ENCODE measurements at places on chromosomes 2 and 18.
A peak's percentile ranks its signal among the peaks of the same experiment; 100 is the strongest.

GRCh38 chr2:204628926-204629712, 83.8 kb downstream of the PARD3B start:
- no peak for DNase-seq

GRCh38 chr2:20439193-20439475, 7.7 kb upstream of the RHOB start:
- DNase-seq = no peak

- DNase-seq = no peak
Observed at GRCh38 chr2:139228276-139228675, 448.1 kb upstream of the NXPH2 start.

- no peak for DNase-seq
Observed at GRCh38 chr2:129861666-129862288, 117.7 kb upstream of the RAB6C start.

- DNase-seq = no peak
Observed at GRCh38 chr18:3810296-3810695, 360.3 kb downstream of the TGIF1 start.

GRCh38 chr2:203077451-203077850, 62.8 kb downstream of the NBEAL1 start:
- no peak for DNase-seq

DNA sequence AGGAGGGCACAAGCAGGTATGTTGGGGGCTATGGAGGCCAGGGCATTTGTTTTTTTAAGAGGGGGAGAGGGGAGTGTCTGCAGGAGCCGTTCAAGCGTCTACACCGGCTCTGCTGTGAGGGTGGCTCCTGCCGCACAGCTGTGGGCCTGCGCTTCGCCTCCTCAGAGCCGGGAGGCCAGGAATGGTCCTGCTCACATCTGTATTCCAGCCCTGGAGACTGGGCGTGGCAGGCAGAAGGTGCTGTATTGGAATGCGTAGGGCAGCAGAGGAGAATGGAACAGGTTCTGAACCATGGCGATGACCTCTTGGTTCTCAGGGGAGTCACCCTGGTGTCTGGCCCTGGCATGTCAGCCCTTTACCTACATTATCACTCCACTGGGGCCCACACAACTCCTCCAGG, 26.8 kb upstream of the INHBB start:
- DNase-seq = no peak

DNA sequence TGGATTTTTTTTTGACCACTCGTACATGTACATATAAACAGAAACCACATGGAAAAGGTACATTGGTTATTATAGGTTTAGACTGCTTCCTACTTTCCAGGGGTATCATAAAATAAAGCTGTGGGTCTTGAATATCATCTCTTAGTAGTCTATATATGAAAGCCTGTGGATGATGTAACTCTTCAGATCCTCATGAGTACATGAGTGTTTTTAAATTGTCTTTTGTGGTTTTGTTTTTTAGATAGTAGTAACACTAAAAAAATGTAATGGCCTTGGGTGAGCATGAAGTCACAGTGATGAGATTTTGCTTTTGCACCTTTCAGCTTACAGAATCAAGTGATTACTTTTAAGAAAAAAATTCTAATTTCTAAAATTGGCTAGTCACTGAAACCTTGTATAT, 80.2 kb downstream of the RAB3GAP1 start:
- no peak for DNase-seq

GRCh38 chr18:9422816-9423519, 52.3 kb upstream of the RALBP1 start:
- no peak for DNase-seq

- DNase-seq = no peak
Observed at GRCh38 chr2:159119652-159120257, 151.3 kb downstream of the TANC1 start.

DNA sequence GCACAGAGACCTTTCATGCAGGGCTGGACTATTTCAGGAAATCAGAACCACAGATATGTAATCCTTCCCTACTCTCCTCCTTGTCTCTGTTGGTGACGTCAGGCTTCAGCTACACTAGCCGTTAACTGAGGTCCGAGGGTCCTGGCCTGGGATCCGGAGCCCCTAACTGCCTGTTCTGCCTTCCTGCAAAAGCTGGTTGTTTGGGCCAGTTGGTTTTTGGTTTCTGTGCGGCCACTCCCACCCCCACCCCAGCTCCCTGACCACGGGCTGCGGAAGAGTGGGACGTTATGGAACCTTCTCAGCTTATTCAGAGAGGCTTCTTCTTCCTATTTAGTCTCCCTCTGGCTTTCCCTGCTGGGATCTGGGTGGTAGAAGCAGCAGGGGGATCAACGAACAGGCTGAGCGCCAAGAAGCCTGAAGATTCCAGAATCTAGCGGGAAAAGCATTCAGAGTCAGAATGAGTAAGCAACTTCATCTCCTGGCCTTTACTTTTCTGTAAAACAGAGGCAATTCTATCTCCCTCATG, 49.3 kb upstream of the ROCK2 start:
- no peak for DNase-seq

- DNase-seq = no peak
Observed at GRCh38 chr2:239531456-239532241, 130.8 kb upstream of the HDAC4 start.

DNA sequence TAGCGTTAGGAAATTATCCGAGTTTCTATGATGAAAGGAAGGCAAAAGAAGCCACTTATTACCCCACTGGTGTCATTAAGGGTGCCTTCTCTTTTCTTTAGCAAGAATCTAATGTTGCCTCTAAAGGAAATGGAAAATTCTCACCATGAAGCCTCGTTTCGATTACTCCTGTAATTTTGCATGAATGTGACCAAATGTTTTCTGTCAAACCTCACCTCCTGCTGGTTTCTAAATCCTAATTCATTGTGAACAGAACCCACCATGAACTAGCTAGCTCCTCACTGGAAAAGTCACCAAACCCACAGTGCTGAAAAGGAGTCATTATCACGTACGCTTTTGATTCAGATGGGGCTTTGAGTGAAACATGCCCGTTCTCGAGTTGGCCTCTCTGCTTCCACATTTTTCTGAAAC, 119.9 kb downstream of the COPS8 start:
- DNase-seq = no peak

DNA sequence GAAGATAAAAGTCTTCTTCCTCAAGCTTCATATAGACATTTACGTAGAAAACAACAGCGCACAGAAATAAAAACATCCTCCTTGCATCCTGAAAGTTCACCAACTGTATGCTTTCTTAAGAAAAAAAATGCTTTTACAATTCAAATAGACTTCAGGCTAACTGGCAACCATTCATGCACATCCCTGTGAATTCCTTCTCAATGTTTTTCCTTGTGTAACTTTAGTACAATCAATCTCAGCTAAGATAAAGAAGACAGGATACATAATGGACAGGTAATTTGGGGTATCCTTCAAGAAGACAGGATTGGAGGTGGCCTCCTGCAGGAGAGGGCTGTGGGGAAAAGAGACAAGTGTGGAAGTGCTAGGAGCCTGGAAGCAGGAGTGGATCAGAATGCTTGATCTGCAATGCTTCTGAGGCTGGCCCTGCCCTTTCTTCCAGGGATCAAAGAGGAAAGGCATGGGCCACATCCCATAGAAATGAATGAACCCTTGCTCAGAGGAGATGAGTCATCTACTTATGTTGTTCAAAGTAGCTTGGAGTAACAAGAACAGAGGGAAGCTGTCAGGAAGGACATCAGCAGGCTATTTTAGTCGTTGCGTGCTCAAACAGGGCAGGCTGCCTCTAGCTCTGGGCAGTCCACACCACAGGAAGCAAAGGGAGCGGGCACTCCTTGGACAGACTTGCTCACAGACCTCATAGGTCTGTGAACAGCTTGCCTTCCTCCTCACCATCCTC, 126.6 kb downstream of the TMEM131 start:
- no peak for DNase-seq

- no peak for DNase-seq
Observed at GRCh38 chr2:137872577-137872976, 91.7 kb upstream of the HNMT start.

DNA sequence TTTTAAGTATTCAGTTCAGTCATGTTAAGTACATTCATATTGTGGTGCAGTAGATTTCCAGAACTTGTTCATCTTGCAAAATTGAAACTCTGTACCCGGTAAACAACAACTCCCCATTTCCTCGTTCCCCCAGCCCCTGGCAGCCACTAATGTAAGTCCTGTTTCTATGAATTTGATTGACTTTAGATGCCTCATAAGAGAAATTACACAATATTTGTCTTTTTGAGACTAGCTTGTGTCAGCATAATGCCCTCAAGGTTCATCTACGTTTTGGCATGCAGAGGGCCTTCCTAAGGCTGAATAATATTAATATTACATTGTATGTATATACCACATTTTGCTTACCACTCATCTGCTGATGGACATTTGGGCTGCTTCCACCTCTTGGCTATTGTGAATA, 30.9 kb downstream of the METTL21A start:
- no peak for DNase-seq

DNA sequence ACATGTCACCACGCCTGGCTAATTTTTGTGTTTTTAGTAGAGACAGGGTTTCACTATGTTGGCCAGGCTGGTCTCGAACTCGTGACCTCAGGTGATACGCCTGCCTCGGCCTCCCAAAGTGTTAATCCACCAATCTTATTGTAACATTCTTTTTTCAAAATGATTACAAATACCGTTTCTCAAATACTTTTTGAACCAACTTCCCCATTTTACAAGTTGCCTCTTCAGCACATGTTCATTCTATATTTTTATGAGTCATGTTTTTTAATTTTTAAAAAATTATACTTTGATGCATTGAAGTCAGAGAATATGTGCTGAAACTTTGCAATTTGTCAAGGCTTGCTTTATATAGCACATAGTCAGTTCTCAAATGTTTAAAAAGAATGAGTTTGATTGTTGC, 58.2 kb downstream of the QPCT start:
- no peak for DNase-seq

DNA sequence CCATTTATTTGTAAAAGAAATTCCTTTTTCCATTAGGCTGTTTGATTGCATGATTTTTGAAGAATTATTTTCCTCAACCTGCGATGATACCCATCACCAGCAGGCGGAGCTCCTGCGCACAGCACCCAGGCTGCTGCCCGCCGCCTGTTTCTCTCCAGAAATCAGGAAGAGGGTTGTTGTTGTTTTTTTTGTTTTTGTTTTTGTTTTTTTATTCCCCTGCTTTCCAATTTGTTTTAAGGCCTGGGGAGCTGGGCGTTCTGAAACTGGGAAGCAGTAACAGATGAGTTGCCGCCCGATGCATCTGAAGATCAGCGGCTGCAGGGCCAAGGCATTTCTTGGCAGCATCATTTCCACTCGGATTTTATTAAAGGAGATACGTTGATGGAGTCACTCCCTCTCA, 132.1 kb downstream of the MBP start:
- peak; percentile 28 for DNase-seq

DNA sequence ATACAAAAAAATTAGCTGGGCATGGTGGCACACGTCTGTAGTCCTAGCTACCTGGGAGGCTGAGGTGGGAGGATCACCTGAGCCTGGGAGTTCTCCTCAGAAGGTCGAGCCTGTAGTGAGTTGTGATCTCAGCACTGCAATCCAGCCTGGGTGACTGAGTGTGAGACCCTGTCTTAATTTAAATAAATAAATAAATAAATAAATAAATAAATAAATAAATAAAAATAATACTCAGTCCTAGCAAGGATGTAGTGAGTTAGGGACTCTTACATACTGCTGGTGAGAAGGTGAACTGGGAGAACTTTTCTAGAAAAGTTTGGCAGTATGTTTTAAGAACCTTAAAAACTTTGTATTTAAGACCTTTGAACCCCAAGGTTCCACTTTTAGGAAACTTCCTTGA, 230.0 kb downstream of the CLIP4 start:
- no peak for DNase-seq

- DNase-seq = no peak
Observed at GRCh38 chr2:12778811-12779579, 62.3 kb downstream of the TRIB2 start.

- no peak for DNase-seq
Observed at GRCh38 chr2:177143444-177143843, 69.2 kb upstream of the HNRNPA3 start.

DNA sequence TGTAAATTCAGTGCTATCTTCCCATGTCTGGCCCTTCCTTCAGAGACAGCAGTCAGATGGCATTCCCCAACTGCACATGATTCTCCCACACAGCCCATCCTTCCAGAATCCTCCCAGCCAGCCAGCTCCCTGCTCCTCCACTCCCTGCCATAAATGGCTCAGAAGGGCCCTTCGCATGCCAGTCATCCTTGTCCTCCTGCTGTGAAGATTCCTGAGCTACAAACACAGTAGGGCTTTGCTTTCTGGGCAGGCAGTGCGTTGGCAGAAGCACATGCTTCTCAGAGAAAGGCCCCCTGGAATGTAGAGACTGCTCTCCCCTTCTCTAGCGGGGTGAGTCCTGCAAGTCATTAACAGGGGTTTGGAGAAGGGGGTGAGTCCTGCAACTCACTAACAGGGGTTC, 71.9 kb downstream of the TEX51 start:
- no peak for DNase-seq

GRCh38 chr2:98807221-98807620, 76.3 kb upstream of the MGAT4A start:
- DNase-seq = peak; percentile 5

DNA sequence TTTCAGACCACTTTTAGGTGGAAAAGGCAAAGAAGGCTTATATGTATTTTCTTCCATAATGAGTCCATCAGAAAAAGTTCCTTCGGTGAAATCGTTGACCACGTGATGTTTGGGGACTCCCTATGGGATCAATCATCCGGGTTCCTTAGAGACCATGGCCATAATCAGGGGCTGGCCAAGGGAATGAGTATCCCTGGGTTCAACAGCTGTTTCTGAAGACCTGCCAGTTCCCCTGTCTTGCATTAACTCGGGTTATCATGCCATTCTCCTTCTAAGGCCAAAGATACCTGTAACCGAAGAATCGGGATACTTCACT, 18.7 kb upstream of the TMEM177 start:
- no peak for DNase-seq

Data from activated naive CD8-positive, alpha-beta T cell treated with anti-CD3 and anti-CD28 coated beads for 36 hours (primary cell).